CD4-positive, alpha-beta T cell treated with Interleukin-6 for 4 hours (primary cell): ENCODE measurements at places on chromosomes 1 and 21.

DNA sequence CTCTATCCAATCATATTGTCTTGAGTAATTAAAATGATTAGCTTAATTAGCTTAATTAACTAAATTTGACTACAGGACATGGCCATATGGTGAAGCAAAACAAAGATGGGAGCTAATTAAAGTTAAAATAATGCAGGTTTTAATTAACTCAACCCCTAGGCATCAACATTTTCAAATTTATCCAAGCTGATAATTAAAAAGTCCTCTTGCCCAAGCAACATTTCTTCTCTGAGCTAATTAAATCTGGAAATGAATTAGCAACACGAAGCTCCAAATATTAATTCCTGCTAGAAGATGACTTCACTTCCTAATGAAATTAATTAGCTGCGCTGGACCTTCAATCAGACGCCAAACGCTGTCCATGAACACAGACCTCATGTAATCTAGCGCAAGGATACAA lies 27.9 kb downstream of the LMO4 start:
- no peak for DNase-seq

DNA sequence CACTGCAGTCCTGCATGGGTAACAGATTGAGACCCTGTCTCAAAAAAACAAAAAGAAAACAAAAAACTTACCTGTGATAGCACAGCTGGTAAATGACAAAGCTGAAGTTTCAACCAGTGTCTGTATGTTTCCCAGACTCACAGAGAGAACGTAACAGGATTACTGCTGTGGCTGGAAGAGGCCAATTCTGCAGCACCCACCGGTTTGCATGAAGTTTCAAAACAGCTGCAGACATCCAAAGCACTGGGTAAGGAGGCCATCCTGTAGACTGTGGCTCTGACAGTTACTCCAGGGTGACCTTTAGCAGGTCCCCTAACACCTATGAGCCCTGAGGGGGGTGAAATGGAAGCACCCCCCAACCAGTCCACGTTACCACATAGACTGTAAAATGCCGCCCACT lies 7.5 kb downstream of the ID3 start:
- DNase-seq = no peak

DNA sequence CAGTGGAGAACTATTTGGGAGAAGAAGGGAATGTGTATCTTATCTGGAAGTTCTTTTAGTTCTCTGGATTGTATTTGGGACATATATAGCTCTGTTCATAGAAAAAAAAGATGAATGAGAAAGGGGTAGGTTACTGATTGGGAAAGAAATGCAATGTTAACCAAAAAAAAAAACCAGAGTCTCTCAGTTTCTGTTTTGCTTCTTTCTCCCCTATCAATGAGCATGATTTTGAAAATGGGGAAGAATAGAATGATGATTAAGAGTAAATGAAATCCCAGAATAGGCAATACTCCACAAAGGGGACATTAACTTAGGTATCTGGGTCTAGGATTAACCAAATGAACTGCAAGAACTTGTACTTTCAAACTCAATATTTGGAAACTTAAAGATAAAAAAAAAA lies 92.9 kb downstream of the RHOU start:
- DNase-seq = no peak

- DNase-seq = peak; percentile 19
These were observed 115.0 kb downstream of the SYF2 start for GRCh38 chr1:25117233-25117823.

DNA sequence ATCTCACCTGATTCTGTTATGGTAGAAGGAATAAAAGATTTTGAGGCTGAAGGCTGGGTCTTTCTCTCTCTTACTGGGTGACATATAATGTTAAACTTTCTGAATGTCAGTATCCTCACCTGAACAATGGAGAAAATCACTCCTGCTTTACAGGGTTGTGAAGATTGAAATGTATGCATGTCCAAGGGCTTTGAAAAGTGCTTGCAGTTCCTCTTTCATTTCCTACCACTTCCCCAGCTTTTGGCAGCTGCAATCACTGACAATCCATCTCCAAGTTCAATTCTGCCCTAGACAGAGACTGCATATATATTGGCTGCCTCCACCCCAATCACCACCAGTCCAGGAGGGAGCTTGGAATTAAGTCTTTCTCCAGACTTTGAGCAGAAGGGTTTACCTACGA lies 39.8 kb downstream of the FAM78B start:
- DNase-seq = no peak

DNA sequence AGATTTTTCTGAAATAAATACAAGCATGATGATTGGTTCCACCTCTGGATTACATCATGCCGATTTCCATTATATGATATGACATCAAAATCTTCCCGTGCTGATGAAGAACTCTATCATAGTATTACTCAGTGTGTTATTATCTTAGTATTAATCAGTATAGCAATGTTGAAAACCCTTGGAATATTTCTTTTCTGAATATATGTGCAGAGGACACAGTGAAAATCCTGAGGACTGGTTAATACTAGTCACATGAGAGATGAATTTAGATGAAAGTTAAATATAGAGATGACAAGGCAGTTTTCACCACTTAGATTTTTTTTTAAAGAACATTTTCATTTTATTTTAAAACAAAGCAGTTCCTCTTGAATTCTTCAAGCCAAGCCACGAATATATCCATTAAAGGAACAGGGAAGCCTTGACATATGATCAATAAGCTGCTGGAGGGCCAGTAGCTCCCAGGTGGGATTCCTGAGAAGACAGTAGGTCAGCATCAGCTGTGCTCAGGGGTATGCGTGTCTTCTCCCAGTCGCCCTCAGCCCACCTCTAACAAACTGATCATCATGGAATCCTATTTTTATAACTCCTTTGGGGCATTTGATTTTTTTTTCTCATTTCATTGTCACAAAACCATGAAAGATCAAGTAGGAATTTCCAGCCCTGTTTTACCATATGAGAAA lies 56.2 kb upstream of the UBE2U start:
- no peak for DNase-seq

DNA sequence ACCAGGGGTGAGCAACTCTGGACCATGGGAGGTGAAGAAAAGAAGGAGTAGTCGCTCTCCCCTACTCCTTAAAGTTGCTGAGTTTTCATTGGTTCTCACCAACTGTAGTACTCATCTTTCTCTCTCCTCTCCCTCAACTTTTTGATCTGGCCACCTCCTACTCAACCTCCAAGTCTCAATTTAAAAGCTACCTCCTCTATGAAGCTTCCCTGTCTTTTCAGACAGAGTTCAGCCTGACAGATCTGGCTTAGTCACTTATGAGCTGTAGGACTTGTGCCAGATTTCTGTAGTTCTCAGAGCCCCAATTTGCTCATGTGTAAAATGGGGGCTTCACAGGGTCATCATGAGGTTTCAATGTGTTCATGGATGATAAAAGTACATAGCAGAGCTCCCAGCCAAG lies 34.5 kb upstream of the HTR1D start:
- DNase-seq = no peak
